Activated CD4-positive, alpha-beta T cell treated with anti-CD3 and anti-CD28 coated beads, Interleukin-2, amount 50 U/mL, for 24 hours (primary cell): ENCODE measurements at places on chromosomes 11 and 22.

- DNase-seq: no peak
These were observed 6.8 kb downstream of the STX3 start for GRCh38 chr11:59761993-59762392.

DNA sequence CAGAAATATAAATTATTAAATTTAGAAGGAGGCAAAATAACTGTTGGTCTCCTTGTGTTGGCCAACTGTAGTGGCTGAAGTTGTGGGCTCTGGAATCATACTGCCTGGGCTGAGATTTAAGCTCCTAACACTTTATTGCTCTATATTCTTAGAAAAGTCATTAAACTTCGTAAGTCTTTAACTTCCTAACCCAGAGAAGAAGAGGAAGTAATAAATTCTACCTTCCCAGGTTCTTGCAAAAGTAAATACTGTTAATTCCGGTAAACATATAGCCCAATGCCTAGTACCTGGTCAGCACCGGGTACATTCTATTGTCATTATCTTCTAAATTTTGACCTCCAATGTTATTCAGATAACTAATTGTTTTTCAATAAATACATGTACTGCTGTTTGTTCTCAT lies 4.5 kb downstream of the OR51T1 start:
- DNase-seq: no peak

GRCh38 chr22:37739035-37739434 lies 42.2 kb downstream of the TRIOBP start:
- no peak for DNase-seq

GRCh38 chr11:2982214-2982613 lies 9.9 kb downstream of the NAP1L4 start:
- DNase-seq: no peak

- DNase-seq: no peak
These were observed 742.1 kb upstream of the TENM4 start for GRCh38 chr11:80182901-80183300.

GRCh38 chr11:60625262-60625661 lies 74.2 kb upstream of the MS4A8 start:
- no peak for DNase-seq

DNA sequence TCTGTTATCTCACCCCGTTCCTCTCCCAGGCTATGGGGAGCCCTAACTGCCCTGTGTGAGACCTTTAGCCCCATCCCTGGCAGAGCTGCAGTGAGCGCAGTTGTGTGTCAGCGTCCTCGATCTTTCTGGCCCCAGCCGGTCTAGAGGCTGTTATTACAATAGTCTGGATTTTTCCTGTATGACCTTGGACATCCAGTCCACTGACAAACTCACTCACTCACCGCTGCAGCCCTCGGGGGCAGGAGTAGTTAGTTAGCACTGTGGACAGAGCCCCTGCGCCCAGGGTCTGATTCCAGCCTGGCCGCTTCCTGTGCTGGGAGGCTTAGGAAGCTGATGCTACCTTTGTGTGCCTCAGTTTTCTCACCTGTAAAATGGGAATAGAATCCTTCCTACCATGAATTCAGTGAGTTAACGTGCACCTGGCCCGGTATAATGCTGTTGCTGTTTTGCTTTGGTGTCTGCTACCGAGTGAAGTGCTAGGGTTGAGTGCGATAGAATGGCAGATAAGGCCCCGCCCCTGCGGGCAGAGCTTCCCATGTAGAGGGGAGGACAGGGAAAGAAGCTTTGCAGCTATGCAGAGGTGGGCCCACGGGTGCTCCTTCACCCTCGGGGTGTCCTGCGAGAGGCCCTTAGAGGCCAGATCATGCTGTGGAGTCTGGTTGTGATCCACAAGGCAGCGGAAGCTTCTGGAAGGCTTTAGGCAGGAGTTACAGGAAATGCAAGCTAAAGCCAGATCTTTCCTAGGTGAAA lies 3.0 kb downstream of the LRP5 start:
- DNase-seq: no peak

DNA sequence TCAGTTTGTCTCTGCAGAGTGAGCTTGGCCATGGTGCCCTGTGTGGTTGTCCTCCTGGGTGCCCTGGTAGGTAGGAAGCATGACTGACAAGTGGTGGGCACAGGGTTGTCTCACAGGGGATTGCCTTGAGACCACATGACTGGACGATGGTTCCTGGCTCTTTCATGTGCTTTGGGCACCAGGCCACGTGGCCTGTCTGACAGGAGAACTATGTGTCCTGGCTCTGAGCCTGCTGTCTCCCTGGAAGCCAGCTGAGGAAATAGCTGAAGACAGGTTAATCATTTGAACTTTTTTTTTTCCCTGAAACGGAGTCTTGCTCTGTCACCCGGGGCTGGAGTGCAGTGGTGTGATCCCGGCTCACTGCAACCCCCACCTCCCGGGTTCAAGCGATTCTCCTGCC lies 93.2 kb downstream of the LDLRAD3 start:
- no peak for DNase-seq

- DNase-seq: no peak
These were observed 27.0 kb downstream of the TESMIN start for GRCh38 chr11:68724293-68724692.

GRCh38 chr11:17066691-17067090 lies 10.8 kb downstream of the RPS13 start:
- no peak for DNase-seq

- no peak for DNase-seq
These were observed 42.6 kb downstream of the DDI1 start for GRCh38 chr11:104078995-104079394.

- DNase-seq: no peak
These were observed 8.7 kb downstream of the APOL5 start for GRCh38 chr22:35726398-35726797.

DNA sequence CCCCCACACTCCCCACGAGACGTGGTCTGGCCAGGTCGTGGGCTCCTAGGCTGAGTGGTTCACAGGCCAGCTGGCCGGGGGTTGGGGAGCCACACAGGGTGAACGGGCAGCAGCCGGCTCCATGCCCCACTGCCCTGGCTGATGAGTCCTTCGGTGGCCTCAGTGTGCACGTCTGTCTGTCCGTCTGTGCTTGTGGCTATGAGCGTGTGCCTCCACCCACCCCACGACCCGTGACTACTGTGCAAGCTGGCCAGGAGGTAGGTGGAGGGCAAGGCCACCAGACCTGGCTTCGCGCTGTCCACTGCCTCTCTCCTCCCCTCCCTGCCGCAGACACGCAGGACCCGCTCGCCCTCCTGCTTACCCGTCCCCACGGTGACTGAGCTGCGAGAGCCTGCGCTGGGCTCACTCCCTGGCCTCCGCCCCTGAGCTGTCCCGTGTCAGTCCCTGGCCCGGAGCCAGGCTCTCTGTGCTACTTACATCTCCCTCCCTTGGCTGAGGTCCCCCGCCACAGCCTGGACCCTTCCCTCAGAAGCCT lies 14.1 kb downstream of the CSDC2 start:
- DNase-seq: no peak

GRCh38 chr11:73157101-73158010 lies 15.2 kb upstream of the FCHSD2 start:
- no peak for DNase-seq

DNA sequence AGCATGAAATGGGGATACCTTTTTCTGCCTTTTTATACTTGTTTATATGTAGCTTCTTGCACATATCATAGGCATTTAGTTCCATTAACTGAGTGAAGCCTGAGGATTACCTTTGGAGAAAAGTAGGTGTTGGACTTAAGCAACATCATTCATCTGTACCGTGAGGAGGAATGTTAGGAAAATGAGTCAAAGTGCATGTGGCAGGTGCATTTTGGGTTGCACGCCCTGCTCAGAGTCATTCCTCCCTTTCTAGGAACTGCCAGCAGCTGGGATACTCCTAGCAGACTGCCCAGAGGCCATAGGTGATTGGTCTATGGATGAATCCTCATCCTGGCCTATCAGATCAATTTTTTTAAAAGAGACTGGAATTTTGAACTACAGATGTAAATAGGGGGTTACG lies 33.3 kb upstream of the BIRC3 start:
- DNase-seq: no peak

- no peak for DNase-seq
These were observed 4.2 kb downstream of the RAB3IL1 start for GRCh38 chr11:61912991-61913698.

DNA sequence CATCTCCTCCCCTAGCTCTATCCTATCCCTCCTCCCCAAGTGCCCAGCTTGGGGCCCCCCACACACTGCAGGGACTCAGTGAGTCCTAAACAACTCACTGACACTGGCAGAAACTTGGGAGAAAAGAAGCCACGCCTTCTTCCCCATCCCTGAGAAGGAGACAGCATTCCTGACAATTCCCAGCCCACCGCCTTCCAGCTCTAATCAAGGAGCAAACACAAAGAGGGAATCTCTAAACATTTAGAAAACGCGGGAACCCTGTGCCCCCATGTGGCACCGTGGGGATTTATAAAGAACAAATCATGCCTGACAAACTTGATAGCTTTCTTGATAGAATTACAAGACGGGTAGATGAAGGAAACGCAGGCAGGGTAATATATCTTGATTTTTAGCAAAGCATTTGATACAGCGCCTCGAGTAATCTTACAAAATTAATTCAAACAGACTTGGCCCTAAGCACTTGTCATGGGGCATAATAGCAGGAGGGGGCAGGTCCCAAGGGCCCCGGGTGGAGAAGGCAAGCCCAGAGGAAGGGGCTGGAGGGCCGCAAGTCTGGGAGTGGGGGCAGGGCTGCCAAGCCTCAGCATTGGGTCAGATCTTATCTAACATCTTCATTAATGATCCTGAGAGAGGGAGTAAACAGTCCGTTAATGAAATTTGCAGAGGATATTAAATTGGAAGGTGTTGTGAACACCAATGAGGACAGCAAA lies 4.5 kb downstream of the CHST1 start:
- DNase-seq: no peak

- no peak for DNase-seq
These were observed 26.2 kb downstream of the SHISA8 start for GRCh38 chr22:41888627-41889200.

DNA sequence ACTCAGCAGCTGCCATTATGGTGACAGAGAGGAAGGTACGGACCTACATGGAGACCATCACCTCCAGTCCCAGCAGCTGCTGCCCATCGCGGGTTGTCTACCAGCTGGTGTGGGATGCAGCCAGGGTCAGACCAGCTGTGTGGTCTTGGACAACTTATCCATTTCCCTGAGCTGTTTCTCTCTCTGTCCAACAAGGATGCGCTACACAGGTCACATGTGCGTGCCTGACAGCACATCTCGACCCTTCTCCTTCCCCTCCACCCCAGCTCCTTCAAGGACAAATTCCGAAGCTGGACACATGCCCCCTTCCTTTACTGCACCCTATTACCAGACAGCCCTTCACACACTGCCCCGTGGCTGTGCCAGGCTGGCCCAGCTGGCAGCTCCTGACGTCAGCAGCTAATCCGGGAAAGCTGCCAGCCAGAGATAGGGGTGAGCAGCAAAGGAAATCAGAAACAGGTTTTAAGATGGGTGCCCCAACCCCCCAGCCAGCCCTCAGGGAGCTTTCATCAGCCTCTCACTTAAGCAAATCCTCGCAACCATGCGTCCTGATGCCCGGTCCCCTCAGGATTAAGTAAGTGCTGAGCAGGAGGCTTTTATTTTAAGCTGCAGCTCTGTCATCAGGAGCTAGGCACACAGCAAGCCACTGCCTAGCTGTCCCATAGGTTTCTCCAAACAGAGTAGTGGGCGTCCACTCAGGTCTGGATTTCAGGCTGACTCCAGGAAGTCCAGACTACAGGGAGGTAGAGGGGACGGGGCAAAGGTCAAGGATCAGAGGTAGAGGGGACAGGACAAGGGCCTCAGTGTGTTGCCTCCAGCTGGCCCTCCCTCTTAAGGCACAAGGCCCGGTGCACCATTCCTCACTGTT lies 20.3 kb downstream of the TEF start:
- DNase-seq: no peak

- no peak for DNase-seq
These were observed 50.6 kb downstream of the ST14 start for GRCh38 chr11:130209954-130210854.

DNA sequence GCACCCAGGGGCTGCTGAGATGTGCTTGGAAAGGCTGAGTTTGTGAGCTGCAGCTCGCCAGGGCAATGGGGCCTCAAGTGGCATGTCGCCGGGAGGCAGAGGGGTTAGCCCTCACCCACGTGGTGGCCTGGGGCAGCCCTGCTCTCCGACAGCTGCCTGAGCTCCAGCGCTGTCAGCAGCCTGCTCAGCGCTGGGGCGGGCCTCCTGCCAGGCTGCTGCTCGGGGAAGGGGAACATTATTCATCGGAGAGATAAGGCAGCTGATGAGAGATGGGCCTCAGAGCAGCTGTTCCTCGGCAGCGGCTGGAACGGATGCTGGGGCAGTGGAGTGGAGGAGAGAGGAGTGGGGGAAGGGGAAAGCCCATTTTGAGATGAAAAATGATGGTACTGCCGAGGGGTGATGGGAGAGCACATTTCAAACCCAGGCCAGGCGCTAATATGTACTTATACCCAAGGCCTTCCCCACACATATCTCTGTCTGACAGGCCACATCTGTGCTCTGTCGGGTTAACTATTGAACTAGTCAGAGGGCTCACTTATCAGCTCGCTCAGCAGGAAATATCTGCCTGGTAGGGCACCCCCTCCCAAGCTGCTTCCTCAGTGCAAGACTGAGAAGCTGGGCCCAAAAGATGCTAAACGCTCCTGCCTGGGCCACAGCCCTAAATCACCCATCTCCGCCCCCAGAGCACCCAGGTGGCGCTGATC lies 79.5 kb downstream of the TIMP3 start:
- DNase-seq: no peak

DNA sequence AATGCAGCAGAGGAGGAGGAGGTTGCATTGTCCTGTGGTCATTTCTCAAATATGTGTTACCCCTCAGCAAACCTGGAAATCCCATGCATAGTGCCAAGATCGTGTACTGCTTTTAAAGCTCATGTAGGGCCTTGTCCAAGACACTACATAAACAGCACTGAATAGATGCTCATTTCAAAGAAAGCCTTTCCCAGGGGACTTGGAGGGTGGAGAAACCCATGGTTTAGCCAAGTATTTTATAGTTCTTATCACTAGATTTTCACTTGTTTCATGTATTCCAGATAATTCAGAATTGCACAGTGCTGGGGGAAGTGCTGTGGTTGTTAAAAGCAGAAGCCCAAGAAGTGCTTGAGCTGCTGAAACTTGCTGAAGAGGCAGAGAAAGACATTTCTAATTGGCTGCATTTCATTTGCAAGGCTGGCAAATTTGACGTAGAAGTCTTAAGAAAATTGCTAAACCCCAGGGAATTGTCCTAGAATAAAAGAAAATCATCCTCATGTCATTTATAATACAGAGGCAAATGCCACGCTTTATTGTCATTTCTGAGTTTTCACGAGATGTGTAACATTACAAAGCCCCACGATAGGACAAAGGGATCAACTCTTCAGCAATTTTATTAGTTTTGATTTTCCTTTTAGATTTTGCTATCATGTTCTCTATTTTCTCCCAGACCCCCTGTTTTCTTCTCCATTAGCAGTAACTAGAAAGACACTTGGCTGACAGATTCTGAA lies 20.1 kb downstream of the CSRP3 start:
- DNase-seq: no peak

DNA sequence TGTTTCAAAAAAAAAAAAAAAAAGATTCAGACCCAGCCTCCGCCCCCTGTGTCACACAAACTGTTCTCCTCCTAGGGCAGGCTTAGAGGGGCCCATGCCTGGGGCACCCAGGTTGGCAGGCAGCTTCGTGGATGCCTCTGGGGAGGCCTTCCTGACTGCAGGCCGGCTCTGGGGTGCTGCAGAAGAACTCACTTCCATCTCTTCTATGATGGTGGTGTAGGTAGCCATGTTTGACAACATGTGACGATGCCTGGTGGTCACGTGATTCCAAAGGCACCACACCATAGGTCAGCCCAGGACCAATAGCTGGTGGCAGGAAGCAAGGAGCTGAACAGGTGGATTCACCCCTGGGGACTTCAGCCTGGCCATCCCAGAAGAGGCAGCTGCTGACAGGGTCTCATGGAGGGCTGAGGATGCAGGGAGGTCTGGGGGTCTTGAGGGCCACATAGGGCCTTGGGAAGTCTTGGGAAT lies 24.1 kb upstream of the CELSR1 start:
- DNase-seq: no peak
